ENCODE measurements at places on chromosomes 5 and 9.

- no peak for DNase-seq
Observed at GRCh38 chr5:113127021-113127420, 150.4 kb downstream of the DCP2 start.

- no peak for DNase-seq
Observed at GRCh38 chr5:58893551-58893950, 310.7 kb downstream of the RAB3C start.

GRCh38 chr5:135020111-135020895 lies 13.7 kb downstream of the PITX1 start:
- DNase-seq = no peak

- no peak for DNase-seq
Observed at GRCh38 chr5:132999246-132999645, 27.1 kb downstream of the ZCCHC10 start.

Measured in activated naive CD4-positive, alpha-beta T cell treated with anti-CD3 and anti-CD28 coated beads, Interleukin-2, amount 50 U/mL, for 72 hours (primary cell).